ENCODE measurements at places on chromosomes 4 and X.

GRCh38 chr4:60757986-60758680, 442.0 kb upstream of the ADGRL3 start:
- DNase-seq, result no peak

DNA sequence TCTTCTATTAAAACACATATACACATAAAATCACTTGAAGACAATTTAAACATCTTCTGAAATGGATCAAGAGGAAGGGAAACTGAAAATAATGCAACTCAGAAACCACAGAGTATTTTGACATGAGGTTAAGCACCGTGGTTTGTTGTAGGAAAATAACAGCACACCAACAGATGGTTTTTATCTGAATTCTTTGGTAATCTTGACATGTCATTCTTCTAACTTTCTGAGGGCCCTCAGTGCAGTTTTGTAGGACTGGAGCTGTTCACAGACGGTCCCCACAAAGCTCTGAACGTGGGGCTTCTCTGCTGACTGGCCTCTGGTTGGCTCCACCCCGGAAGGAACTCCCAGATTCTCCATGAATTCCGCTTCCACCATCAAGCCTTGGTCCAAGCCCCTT, 16.0 kb upstream of the TLR8 start:
- no peak for DNase-seq

- DNase-seq, result no peak
Observed at GRCh38 chr4:183961795-183962194, 56.7 kb downstream of the STOX2 start.

DNA sequence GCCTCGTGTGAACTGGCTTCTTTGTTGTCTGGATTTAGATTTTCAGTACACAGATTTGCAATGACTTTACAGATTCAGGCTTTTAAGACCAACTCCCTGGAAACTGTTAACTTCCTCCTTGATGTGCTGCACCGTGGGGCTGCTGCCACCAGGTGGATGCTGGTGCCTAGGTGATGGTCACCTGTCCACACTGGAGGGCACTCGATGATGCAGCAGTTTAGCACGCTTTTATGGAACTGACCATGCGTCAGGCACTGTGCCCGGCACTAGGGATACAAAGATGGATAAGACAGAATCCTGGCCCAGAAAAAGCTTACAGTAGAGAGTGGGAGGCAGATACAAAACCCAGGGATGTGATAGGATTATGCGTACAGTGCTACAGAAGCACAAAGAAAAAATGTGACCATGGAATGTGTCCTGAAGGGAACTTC, 180.7 kb downstream of the CEP135 start:
- no peak for DNase-seq

- DNase-seq, result no peak
Observed at GRCh38 chr4:141721174-141721573, 84.8 kb downstream of the IL15 start.

DNA sequence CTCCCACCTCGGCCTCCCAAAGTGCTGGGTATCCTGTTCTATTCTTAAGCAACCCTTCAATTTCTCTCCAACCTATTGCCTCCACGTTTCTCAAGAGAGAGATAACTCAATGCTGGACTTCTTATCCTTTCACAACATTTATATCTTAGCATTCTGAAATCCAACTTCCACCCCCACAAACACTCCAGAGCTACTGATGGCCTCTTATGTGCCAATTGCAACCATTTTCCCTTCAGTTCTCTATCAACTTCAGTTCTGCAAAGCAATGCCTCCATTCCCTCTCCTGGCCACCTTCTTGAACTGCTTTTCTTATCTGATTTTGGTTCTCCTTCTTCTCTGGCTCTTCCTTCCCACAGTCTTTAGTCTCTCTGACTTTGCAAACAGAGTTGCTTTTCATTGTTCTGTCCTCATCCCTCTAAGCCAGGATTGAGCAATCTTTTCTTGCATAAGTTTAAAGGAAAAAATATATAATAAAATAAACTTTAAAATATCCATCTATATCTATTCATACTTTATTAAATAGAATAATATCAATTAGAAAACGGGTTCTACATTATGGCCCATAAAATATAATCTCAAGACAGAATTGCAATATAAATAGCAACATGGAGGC, 3.6 kb upstream of the STBD1 start:
- no peak for DNase-seq

- DNase-seq, result no peak
Observed at GRCh38 chrX:46831765-46832327, 5.0 kb upstream of the RP2 start.

DNA sequence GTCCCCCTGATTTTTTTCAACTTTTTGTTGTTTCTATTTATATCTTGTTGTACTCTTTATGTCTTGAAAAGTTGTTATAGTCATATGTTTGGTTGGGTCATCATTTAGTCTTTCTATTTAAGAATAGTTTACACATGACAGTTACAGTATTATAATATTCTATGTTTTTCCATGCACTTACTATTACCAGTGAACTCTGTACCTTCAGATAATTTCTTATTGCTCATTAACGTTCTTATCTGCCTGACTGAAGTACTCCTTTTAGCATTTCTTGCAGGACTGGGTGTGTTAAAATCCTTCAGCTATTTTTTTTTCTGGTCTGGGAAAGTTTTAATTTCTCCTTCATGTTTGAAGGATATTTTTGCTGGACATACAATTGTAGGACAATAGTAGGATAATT, 157.7 kb upstream of the DIPK2B start:
- no peak for DNase-seq

GRCh38 chrX:14073556-14073955, 43.9 kb upstream of the GEMIN8 start:
- peak; percentile 10 for DNase-seq

GRCh38 chrX:153953342-153953830, 8.9 kb upstream of the RENBP start:
- DNase-seq, result no peak

- no peak for DNase-seq
Observed at GRCh38 chr4:139753686-139754085, 88.1 kb downstream of the MGST2 start.

- DNase-seq, result no peak
Observed at GRCh38 chr4:2753436-2753835, 2.7 kb downstream of the TNIP2 start.

DNA sequence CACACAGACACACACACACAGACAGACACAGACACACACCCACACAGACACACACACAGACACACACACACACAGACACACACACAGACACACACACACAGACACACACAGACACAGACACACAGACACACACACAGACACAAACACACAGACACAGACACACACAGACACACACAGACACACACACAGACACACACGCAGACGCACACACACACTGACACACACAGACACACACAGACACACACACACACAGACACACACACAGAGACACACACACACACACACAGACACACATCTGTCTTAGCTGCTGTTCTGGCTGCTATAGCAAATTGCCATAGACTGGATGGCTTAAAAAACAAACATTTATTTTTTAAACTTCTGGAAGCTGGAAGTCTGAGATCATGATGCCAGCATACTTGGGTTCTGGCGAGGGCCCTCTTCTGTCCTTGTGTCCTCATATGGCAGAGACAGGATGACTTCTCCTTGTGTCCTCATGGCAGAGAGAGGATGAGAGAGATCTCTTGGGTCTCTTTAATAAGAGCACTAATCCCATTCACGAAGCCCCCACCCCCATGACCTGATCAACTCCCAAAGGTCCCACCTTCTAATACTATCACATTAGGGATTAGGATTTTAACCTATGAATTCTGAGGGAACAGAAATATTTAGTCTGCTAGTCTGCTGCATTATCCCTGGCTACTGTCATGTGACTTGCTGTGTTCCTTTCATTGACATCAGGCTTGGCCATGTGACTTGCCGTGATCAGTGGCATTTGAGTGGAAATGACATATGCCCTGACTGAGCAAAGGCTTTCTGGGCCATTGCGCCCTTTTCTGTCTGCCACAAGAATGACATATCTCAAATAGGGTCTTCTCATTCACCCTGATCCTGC, 32.7 kb upstream of the RASGEF1B start:
- DNase-seq, result no peak

DNA sequence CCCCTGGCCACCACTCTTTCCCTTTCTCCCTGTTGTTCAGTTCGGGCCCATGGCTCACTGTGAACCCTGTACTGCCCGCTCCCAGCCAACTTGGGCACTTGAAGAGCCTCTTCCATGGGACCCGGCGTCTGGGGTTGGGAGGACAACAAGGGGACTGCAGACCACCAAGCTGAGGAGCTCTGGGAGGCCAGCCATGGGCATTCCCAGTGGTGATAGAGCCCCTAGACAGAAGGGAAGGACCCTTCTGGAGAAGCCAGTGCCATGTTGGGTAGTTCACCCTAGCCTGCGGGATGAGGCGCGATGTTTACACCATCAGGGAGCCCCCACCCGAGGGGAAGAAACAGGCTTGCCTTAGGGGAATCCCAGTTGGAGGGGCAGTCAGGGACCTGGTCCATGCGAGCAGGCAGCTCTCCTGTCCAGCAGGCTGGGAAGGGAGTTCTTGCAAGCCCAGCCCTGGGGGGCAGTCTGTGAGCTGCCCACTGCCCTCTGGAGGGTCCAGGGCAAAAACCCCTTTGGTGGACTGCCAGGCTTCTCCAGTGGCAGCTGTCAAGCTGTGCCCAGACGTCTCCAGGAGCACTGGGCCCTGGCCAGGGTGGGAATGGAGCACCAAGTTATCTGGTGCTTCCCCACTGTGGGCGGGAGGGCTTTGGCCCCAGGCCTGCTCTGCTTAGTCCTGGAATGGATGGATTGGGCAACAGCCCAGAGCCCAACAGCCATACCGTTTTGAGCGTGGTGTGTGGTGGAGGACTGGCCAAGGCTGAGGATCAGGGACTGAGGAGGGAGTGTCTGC, 23.7 kb upstream of the UBA1 start:
- DNase-seq, result no peak

DNA sequence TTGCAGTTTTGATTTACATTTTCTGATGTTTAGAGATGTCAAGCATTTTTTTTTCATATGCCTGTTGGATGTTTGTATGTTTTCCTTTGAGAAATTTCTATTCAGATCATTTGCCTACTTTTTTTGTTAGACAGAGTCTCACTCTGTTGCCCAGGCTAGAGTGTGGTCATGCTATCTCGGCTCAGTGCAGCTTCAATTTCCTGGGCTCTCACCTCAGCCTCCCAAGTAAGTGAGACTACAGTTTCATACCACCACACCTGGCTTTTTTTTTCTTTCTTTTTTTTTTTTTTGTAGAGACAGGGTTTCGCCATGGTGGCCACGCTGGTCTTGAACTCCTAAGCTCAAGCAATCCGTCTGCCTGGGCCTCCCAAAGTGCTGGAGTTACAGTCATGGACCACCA, 291.7 kb downstream of the SLITRK2 start:
- no peak for DNase-seq

DNA sequence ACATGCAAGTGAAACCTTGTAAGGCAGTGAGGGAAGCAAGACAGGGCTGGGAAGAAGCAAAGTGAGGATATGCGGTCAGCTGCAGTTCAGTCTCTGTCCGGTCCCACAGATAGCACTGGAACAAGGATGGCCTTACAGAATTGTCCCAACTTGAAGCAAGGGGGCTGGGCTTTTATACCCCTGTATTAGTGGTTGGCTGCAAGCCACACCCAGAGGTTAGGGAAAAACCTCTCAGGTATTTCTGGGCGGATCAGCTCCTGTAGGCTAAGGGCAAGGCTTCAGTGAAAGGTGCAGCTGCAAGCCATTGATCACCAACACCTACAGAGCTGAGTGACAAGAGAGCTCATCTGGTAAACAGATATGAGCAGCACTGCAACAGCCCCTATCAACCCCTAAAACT, 89.0 kb downstream of the KDR start:
- DNase-seq, result no peak

GRCh38 chr4:123598331-123598730, 201.7 kb downstream of the SPRY1 start:
- no peak for DNase-seq

DNA sequence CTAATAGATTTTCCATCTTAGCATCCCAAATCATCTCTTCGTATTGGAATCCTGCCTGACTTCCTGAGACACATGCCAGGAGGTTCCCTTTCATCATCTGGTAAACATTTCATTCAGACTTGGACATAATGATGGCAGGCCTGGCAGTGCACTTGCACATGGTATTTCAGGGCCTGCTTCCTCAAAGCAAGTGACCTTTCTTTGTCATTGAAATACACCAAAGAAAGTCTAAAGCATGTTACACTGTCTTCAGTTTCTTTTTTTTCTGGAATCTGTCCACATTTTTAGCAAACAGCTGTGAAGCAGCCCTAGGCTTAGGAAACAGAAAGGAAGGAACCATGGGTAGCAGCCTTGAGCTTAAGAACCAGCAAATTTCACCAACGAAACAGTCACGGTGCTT, 205.9 kb upstream of the VCX start:
- no peak for DNase-seq

DNA sequence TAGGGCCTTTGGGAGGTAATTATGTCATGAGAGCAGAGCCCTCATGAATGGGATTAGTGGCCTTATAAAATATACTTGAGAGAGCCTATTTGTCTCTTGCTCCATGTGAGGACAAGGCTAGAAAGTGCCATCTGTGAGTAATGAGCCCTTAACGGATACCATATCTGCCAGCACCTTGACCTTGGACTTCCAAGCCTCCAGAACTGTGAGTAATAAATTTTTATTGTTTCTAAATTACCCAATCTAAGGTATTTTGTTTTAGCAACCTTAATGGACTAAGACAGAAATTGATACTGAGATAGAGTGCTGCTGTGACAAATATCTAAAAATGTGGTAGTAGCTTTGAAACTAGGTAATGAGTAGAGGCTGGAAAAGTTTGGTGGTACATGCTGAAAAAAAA, 285.0 kb upstream of the DIPK2B start:
- no peak for DNase-seq

DNA sequence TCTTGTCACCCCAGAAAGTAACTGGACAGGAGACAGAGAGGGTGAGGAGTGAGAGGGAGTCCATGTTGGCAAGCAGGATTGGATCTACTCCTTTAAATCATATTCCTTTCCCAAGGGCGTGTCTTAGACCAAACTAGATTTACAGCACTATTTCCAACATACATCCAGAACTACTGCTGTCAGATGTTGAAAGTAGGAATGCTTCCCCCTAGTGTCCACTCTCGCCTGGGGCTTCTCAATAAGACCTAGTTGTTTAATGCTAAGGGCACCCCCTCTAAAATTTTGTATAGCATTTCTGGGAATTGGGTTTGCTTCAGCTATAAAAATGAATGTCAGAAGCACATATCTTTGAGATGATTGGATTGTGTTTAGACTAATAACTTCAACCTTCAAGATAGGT, 13.3 kb downstream of the OFD1 start:
- DNase-seq, result peak; percentile 22

DNA sequence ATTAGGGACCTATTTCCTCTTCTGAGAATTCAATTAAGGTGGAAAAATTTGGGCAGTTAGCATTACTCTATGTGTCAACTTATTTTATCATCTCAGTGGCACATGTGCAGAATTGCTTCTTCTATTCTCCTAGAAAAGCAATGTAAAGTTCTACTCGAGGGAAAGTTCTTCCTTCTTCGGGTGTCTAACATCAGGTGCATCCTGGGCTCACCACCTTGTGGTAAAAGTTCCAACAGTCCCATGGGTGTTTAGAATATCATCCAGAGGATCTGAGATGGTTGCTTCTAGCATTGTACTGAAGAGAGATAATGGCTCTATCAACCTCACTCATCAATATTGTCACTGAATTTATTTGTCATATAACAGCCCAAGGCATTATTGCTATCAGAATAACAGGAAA, 969.7 kb downstream of the PDHA2 start:
- DNase-seq, result no peak
